NCI-H460 (cell line): ENCODE measurements at places on chromosomes 16 and 17.

DNA sequence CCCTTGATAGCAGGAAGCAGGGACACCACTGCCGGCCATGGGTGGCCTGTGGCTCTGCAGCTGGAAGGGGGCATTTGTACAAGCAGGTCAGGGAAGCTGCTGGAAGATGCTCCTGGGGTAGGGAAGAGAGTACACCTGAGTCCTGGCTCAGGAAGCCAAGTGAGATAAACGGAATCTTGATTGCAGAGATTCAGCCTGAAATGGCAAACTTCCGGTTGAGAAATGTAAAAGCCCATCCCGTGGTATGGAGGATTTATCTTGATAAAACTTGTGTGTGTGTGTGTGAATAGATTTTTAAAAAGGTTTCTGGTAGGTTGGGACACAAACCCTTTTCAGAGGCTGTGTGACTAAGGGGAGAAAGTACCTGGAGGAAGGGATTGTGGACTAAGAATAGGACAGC is 29.6 kb downstream of the C17orf100 start:
- DNase-seq: no peak

DNA sequence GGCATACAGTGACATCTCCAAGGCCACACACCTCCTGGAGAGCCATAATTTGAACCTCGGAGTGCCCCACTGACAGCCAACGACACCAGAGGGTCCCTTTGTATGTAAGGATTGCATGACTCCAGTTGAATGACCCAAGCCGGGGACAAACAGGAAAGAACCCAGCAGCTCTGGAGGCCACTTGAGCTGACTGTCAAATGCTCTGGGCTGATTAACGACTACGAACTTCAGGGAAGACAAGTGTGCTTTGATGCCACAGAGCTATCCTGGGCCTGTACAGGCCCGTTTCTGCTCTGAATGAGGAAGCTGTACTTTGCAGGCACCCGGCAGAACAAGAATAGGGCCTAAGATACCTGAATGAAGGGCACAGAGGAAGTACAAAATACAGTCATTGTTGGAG is 404.6 kb downstream of the SLC39A11 start:
- DNase-seq: no peak

- no peak for DNase-seq
Measured at GRCh38 chr17:49530118-49530517, 35.0 kb downstream of the NGFR start.

DNA sequence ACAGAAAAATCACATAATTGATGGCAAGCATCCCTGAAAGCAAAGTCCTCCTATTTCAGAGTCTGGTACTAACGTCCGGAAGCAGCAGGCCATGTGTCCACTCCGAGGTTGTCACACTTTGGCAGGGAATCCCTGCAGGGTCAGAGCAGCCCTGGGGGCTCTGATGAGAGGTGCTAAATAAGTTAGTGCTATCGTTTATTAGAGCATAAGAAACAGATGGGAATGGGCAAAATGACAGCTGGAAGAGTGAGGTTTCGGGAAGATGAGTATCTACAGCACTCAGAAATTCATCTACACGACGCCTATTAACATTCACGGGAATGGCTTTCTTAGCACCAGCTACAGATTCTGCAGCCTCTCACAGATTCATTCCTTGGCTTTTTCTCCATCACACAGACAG is 465.4 kb upstream of the PSMD7 start:
- no peak for DNase-seq

- peak; percentile 14 for DNase-seq
Measured at GRCh38 chr16:10862438-10862837, 14.6 kb upstream of the CIITA start.

DNA sequence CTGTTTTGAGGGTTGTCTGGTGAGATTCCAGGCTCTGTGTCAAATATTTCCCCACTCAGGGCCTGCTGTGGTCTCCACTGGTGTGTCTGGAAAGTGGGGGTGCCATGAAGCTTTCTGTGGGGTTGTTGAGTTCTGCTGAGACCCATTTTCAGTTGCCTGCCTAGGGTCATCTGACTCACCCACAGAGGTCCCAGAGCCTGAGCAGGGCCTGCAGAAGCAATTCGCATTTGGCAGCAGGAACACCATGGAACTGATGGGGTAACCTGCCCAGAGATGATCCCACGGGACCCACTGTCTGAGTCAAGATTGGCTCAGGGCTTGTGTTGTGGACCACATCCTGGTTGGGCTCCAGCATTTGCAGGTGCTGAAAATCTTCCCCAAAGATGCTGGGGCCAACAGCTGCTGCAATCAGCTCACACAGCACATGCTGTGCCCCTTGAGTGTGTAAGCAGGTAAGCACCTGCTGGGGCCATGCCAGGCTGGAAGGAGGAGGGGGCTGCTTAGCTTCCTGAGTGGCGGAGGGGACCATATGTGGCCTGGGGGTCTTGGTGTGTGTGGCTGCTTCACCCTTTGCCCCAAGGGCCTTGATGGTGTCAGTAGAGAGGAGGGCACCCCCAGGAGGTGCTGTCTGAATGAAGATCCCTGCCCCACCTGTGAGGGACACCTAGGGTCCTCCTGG is 1726.1 kb downstream of the TP53TG3F start:
- no peak for DNase-seq

GRCh38 chr17:20611309-20611708 is 31.8 kb downstream of the CDRT15L2 start:
- DNase-seq: no peak

DNA sequence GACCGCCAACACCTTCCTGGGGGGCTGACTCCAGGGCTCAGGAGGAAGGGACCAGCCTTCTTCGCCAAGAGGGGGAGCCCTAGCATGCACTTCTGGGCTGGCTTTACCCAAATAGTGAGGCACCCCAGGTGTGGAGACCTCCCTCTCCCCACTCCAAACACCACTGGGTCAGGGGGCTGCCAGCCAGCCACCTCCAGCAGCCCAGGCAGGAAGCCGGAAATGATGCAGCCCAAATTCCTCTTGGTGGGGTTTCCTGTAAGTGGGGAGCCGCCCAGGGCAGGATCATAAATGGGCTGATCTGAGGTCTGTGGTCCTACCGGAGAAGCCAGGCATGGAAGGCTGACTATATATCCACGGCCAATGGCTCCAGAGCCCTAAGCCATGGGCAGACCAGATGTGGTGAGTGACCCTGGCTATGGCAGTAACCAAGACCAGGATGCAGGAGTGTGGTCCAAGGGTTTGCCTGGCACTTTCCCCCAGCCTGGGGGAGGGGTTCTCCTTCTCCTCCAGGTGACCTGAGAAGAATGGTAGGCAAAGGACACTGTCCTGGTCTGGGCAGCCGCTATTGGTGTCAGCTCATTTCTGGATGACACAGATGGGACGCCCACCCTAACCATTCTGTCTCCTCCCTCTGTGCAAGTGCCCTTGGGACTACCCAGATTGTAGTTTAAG is 4.2 kb downstream of the GIT1 start:
- no peak for DNase-seq

DNA sequence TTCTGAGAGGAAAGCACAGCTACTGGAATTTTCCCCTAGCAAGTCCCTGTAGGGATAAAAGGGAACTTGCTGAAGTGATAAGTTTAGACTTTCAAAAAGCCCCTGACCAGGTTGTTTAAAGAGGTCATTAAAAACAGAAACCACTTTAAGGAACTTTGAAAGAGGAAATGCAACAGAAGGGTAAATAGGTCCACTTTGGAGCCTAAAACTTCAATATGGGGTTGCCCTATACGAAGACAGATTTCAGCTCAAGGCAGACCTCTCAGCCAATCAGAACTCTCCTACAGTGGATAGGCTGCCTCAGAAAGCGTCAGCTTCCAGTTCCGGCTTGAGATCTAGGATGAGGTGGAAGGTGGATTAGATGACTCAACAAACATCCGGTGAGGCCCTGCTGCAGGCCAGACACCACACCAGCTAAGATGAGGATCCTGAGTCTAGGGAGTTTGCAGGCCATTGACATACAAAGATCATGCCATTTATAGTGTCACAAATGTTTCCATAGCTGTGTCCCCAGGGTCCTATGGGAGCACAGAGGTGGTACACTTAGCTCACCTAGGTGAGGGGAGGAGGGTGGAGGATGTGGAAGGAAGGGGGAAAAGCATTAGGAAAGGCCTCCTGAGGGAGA is 7.9 kb upstream of the MFSD6L start:
- no peak for DNase-seq

DNA sequence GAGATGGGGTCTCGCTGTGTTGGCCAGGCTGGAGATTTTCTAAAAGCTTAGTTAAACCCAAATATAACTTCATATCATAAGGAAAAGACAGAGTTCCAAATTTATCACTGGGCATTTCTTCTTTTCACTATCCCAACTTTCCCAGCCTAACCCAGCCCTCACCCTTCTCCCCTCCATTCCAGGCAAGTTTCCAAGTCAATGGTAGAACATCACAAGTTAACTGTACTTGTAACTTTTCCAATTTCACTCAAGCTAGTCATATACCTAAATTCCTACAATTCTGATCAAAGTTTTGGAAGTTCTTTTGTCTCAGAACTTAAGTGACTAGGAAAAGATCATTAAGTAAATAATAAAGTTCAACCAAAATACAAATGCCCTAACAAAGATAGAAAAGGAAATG is 61.2 kb downstream of the USP32 start:
- no peak for DNase-seq

DNA sequence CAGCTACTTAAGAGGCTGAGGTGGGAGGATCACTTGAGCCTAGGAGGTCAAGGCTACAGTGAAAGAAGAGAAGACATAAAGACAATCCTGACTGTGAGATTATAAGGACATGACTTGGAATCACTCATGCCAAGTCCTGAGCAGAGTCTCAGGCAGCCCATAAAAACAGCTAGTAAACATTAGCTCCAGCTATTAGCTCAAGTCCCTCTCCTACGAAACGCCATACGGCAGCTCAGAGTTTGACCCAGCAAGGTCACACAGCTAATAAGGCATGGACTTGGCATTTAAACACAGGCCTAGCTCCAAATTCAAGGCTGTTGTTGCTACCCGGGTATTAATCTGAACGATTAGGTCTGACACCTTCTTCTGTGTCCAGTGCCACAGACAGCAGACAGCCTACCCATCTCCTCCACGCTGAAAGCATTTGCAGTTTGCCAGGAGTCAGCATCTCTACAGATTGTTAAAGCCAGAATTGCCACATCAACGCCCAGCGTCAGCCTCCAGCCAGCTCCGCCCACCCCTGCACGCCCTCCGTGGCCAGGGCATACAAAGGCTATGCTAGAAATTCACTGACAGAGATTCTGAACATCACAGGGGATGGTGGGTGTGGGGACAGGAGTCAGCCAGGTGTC is 9.9 kb upstream of the TMEM114 start:
- no peak for DNase-seq

GRCh38 chr17:63295839-63296590 is 150.1 kb downstream of the CYB561 start:
- no peak for DNase-seq

DNA sequence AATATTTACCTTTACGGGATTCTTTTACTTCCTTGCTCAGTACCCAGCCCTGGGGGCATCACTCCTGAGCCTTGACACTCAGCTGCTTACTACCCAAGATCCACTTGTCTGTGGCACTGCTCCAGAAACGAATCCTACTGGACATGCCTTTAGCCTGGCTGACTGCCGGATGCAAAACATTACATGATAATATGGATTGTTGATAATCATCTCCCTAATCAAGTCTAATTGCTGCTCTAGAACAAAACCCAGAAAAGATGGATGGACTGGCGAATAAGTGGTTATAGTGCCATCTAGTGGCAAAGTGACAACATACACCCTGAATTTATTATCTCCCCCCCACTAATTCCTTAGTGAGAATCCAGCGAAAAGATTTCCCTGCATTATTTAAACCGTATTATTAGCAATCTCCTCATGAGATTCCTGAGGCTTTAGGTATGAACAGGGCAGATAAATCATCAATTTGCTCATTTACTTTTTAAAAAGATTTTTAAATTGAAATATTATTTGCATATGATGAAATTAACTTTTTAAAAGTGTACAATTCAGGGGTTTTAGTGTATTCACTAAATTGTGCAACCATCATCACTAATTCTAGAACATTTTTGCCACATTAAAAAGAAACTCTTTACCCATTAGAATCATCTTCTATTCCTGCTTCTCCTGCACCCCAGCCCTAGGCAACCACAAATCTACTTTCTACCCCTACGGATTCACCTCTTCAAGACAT is 61.6 kb downstream of the RGS9 start:
- DNase-seq: peak; percentile 55

- peak; percentile 75 for DNase-seq
Measured at GRCh38 chr16:23434380-23434779, 18.6 kb downstream of the COG7 start.

GRCh38 chr17:27946513-27946912 is 53.3 kb upstream of the LYRM9 start:
- no peak for DNase-seq

DNA sequence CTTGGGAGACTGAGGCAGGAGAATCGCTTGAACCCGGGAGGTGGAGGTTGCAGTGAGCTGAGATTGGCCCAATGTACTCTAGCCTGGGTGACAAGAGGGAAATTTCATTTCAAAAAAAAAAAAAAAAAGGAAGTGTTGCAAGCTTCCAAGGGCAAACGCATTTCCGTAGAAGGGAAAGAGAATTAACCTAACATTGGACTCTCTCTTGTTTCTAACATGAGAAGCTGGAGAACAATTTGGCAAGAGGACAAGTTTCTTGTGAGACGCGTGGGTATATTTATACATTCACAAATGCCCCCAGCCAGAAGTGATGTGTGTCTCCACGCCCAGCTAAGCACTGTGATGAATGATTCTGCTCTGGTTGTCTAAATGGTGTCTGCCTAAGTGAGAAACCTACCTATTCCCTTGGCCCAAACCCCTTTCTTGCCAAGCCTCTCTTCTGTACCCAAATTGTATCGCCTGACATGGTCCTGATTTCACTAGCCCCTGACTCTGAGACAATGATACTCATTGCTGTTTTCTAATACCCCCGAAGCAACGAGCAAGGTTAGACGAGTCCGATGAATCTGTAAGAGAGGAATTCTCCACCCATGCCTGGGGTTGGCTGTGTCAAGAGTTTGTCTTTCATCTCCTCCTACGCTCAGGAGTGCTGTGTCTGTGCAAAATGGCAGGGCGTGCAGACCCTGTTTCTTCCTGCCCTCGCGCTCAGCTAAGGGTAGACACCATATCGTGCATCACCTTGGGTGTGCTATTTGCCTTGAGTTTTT is 14.2 kb upstream of the ST6GALNAC2 start:
- no peak for DNase-seq

DNA sequence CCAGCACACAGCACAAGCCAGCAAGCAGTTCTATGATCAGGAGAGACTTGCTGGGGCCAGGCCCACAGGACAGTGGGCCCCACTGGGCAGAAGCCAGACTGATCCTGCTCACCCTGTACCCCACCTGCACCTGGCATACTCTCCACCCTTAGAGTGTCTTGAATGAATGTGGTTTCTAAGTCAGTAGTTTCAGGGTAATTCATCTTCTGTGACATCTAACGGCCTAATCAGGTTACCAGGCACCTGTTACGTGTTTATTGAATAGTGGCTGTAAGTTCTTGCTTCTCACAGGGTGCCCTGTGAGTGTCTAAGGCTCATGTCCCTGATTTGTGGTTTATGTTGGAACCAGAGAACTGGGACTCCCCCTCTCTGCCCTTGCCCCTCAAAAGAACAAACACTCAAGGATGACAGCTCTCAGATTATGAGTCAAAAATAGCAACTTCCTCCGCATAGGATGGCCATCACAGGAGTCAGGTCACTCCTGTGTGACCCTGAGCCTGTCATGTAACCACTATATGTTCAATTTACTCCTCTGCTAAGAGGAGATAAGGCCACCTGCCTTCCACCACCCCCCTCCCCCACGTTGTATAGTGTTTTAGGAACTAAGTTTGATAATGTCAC is 7.0 kb upstream of the OR2C1 start:
- DNase-seq: no peak

- peak; percentile 49 for DNase-seq
Measured at GRCh38 chr17:41793784-41794539, 7.5 kb upstream of the JUP start.
